ENCODE measurements at places on chromosomes 2 and 18.

GRCh38 chr2:69390001-69390400 lies 3.0 kb upstream of the GFPT1 start:
- no peak for DNase-seq

- no peak for DNase-seq
Measured at GRCh38 chr18:5162111-5162510, 34.9 kb downstream of the AKAIN1 start.

- DNase-seq: no peak
Measured at GRCh38 chr2:236632295-236633218, 62.9 kb downstream of the ACKR3 start.

DNA sequence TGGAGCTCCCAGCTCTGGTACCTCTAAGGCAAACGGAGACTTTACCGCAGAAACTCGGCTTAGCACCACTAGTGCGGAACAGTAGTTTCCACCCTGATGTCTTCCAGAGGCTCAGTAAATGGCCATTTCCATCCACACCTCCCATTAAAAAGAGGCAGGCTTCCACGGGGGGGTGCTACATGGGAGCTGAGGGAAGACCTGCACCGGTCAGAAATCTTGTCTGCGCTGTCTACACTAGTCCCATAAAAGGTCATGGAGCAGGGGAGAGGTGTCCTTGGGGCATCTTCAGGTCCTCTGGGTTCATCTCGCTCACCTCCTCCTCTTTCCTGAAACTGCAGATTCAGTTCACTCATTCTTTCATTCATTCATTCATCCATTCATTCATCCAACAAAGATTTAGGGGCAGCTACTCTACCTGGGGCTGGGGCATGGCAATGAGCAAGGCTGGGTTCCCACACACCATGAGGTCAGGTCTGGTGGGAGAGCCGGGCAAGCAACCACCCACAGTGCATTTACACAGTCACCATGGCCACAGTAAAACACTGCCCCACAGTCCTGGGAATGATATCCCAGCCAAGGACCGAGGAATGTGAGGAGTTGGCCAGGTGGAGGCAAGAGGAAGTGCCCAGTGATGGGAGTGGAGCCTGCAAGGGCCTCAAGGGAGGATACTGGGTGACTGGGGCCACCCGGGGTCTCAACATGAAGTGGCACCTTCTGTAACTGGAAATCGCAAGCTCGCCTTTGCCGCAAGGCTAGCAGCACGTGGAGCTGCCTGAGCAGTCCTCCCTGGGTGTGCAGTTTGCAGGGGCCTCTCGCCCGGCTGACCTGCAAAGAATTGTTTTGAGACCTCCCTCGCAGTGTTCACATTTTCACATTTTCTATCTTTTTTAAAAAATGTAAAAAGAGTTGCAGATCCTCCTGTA lies 180.2 kb upstream of the RAB6C start:
- DNase-seq: no peak

- no peak for DNase-seq
Measured at GRCh38 chr2:238159071-238159539, 335 bp downstream of the ERFE start.

GRCh38 chr2:73930386-73930785 lies 3.7 kb downstream of the DGUOK start:
- no peak for DNase-seq

DNA sequence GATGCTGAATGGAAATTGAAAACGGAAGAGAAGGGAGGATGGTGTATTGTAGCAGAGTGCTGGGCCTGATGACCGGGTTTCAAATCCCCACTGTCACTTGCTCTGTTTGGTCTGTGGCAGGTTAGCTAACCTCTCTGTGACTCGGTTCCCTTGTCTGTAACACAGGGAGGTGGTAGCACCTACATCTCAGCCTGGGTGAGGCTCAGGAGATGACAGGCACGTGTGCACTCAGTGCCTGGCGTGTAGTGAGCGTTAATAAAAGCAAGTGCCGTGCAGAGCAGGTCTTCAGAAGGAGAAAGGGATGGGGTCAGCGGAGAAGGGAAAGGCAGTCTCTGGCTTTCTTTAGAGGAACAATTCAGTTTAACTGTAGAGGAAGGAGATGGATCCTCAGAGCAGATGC lies 125.5 kb upstream of the SMIM21 start:
- DNase-seq: no peak

DNA sequence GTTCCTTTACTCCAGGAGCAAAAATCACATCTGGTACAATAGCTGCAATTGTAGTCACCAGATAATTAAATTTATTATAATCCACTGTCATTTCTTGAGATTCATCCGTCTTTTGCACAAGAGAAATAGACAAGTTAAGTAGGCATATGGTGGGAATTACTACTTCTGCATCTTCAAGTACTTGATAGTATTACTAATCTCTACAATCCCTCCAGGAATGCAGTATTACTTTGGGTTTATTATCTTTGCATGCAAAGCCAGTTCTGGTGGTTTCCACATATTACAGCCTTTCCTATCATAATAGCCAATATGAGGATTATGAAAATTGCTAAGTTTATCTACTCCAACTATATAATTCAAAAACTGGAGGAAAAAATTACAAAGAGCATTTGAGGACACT lies 254.1 kb downstream of the IKZF2 start:
- no peak for DNase-seq

GRCh38 chr2:43225093-43225787 lies 1.2 kb downstream of the ZFP36L2 start:
- no peak for DNase-seq

DNA sequence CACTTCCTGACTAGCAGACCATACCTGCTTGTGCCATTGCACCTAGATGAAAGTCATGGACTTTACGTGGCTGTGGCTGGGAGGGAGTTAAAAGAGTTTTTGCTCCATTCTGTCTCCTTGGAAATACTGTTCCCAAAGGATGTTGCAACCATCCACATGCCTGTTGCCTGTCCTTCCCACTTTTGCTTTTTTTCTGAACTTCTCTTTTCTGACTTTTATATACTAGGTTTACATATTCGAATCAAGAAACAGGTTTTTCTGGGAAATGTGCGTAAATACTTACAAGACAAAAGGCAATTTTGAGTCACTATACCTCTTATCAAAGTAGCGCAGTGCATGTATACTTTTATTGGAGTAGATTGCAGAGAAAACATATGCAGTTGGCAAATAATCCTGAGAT lies 244.8 kb downstream of the PRKCE start:
- no peak for DNase-seq
